ENCODE measurements at places on chromosomes 6 and 20.

DNA sequence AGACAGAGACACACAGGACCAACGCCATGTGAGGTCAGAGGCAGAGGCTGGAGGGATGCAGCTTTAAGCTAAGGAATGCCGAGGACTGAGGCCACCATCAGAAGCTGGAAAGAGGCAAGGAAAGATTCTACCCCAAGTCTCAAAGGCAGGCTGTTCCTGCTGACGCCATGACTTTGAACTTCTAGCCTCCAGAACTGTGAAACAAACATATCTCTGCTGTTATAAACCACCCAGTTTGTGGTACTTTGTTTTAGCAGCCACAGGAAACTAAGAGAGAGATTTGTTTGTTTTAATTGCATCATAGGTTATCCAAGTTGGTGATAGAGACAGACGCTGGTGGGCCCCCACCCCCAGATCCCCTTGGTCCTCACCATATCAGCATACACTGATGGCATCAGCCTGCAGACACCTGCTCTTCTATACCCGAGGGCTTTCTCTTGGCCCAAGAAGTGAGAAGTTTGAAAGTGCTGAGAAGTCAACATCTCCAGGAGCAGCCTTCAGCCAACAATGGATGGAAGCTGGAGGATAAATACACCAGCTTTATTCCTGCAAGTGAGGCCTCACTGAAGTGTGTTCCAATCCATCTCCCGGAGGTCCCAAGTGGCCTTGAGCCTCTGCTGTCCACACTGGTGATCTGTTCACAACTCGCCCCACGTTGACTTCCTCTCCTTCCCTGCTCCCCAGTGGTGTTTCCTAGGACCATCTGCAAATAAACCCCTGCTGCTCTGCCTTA is 154.7 kb downstream of the BTBD3 start:
- DNase-seq = no peak

DNA sequence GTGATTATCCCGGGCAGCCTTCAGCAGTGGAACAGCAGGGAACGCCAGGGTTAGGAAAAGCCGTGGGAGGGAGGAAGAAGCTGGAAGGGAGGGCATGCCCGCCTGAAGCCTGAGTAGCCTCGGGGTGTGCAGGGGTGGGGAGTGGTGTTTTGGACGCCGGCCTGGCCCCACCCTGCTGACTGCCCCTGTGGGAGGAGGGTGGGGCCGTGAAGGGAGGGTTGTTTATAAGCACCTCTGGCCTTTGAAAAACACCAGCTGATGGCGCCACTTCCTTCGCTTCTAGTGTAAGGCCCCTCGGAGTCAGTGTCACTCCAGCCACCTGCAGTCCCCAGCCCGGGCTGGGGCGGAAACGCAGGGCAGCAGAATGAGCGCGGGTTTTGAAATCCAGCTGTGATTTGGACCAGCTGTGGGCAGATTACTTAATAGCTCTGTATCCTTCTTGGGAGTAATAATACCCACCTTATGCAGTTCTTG is 52.8 kb upstream of the BMP6 start:
- DNase-seq = no peak

DNA sequence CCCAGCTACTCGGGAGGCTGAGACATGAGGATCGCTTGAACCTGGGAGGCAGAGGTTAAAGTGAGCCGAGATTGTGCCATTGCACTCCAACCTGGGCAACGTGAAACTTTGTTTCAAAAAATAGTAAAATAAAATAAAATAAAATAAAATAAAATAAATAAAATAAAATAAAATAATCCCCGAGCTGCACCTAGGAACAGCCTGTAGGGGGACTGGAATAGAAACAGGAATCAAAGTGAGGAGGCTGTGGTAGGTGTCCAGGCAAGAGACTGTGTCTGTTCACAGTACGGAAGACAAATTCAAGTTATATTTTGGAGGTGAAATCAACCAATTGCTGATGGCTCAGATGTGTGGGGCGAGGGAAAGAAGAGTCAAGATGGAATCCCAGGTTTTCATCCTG is 86.2 kb downstream of the KCNB1 start:
- no peak for DNase-seq

DNA sequence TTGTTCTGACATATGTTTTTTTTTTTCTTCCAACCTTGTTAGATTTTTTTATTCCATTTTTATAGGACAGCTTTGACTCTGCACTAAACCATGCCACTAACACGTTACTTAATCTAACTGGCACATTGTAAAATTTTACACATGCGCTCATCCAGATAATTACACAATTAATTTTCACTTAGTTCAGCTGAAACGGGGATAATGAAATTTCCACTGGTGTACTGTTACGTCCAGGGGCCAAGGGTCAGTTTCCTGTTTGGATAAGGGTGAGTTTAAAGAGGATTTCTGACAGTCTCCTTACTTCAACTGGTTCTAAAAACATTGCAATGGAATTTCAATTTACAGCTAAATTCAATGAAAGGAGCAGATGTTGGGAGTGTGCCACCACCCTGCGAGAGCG is 221.8 kb upstream of the CEP162 start:
- DNase-seq = no peak

GRCh38 chr6:152598901-152599537 is 38.1 kb downstream of the SYNE1 start:
- no peak for DNase-seq

- no peak for DNase-seq
Observed at GRCh38 chr6:34333858-34334257, 58.6 kb downstream of the NUDT3 start.

- DNase-seq = no peak
Observed at GRCh38 chr6:154502553-154502952, 7.9 kb downstream of the CNKSR3 start.

- no peak for DNase-seq
Observed at GRCh38 chr6:34610819-34611477, 54.8 kb upstream of the SPDEF start.

- DNase-seq = no peak
Observed at GRCh38 chr20:62860924-62861691, 514 bp downstream of the TCFL5 start.

All from activated CD8-positive, alpha-beta memory T cell treated with anti-CD3 and anti-CD28 coated beads for 24 hours (primary cell).